ENCODE measurements at places on chromosomes 6 and 20. TPM values are rescaled to one million over a fixed set of nuclear protein-coding genes. Genes with fewer than 3 reads are reported as not detected.

MAP3K5 gene
- 139 TPM for total RNA-seq

GRCh38 chr6:114430534-114431124 is 87.8 kb upstream of the HS3ST5 start:
- H3K27ac ChIP-seq, result no peak overlapping the region
- H3K36me3 ChIP-seq, result no peaks in the 10 kb centered on the region
- DNase-seq, result no peak
- no peaks in the 10 kb centered on the region for H3K4me1 ChIP-seq
- no peak overlapping the region for H3K4me3 ChIP-seq
- no peaks in the 10 kb centered on the region for H3K27me3 ChIP-seq

GRCh38 chr6:82741325-82741995 is 324.2 kb downstream of the UBE3D start:
- H3K27me3 ChIP-seq, result no peaks in the 10 kb centered on the region
- no peaks in the 10 kb centered on the region for H3K4me1 ChIP-seq
- H3K27ac ChIP-seq, result no peak overlapping the region
- DNase-seq, result no peak
- no peaks in the 10 kb centered on the region for H3K36me3 ChIP-seq
- H3K4me3 ChIP-seq, result no peak overlapping the region

ABHD16B gene
- total RNA-seq, result not detected

DYNLT1 gene
- 72.4 TPM for total RNA-seq

HLA-DRB1 gene
- total RNA-seq, result 175 TPM

CFB gene
- total RNA-seq, result 57.7 TPM

DNA sequence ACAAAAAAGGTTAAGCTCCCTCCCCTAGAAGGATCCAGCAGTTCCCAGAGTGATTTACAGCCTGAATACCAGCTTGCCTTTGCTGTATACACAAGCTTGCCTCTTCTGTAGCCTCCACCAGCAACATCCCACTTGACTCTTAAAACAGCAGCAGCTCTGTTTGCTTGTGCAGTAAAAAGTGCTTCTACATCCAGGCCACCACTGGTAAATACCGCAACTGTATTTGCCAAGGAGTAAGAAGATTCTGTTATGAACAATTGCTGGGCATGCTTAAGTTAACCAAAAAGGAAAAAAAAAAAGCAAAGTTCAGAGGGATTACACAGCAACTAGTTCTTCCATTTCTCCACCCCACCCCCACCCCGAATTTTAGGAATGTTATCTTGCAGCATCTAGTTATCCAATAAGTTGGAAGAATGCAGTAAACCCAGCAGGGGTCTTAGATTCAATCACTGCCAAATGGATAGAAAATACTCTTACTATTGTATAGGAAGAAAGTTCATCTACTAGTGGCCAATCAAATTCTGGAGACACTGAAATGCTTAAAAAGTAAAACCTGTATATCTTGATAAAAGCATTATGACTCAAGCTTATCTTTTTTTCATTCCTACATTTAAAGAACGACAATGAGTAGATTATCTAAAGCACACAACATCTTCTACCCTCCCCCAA is 4.8 kb downstream of the SALL4 start:
- no peak overlapping the region for H3K27ac ChIP-seq
- H3K27me3 ChIP-seq, result peaks cover 35% of the 10 kb centered on the region
- H3K4me1 ChIP-seq, result peaks cover 11% of the 10 kb centered on the region
- DNase-seq, result no peak
- H3K36me3 ChIP-seq, result no peaks in the 10 kb centered on the region

DNA sequence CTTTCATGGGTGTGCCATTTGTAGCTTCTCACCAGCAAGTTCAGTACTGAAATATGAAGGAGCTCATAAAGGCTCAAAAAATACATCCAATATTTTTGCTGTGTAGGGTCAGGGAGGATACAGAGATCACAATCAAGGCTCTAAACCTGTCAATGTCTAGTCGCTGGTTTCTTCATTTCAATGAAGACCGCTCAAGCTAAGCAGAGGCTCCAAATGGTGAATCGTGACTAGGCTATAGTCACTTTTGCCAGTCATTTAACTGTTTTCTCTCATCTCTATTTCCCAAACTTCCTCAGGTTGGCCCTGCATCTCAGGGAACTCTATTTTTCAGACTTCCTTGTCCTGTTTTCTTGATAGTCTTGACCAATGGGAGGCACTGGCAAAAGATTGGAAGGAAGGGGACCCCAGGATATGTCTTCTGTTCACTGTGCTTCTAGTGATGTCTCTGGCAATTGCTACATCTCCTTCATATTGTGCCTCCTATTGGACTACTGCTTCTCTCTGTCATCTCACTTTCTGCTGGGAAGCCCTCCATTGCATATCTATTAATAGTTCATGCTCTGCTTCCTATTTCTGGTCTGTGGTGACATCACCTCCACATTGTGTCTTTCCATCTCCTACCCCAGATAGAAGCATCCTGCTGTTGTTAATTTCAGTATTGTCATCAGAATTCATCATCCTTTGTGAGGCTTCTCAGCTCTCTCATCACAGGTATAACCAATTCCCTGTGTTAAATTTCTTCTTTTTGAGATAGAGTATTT is 87.7 kb upstream of the FAM184A start:
- no peak overlapping the region for H3K27ac ChIP-seq
- H3K4me3 ChIP-seq, result no peak overlapping the region
- H3K4me1 ChIP-seq, result no peaks in the 10 kb centered on the region
- no peak for DNase-seq
- H3K36me3 ChIP-seq, result no peaks in the 10 kb centered on the region

KCNK17 gene
- not detected for total RNA-seq

CDH26 gene
- 0.55 TPM for total RNA-seq

DNA sequence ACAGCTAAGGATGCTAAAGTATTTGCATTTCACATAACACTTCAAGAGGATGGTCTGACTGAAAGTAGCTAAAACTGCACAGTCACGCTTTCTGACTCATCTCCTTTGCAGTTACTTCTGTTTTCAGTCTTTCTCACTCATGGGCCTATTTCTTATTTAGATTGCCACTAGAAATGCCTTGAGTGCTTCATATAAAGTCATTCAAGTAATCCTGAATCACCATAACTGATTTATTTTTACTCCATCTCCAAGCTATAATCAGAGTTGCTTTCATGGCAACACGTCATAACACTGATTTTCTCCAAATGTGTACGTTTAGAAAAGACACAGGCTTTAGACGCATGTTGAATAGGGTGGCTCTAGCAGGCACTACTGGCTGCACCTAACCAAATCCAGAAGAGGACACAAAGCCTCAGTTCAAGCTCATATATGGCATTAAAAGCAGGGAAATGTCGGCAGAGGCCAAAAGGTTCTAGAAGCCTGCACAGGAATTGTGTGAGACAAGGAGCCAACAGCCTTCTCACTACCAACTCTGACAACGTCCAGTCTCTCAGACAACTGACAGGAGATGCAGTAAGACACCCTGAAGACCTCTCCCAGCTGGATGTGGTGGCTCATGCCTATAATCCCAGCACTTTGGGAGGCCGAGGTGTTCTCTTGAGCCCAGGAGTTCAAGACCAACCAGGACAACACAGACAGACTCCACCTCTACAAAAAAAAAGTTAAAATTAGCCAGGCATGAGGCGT is 64.1 kb upstream of the BEND6 start:
- no peak overlapping the region for H3K4me3 ChIP-seq
- DNase-seq, result no peak
- no peaks in the 10 kb centered on the region for H3K4me1 ChIP-seq
- no peaks in the 10 kb centered on the region for H3K27me3 ChIP-seq

DNA sequence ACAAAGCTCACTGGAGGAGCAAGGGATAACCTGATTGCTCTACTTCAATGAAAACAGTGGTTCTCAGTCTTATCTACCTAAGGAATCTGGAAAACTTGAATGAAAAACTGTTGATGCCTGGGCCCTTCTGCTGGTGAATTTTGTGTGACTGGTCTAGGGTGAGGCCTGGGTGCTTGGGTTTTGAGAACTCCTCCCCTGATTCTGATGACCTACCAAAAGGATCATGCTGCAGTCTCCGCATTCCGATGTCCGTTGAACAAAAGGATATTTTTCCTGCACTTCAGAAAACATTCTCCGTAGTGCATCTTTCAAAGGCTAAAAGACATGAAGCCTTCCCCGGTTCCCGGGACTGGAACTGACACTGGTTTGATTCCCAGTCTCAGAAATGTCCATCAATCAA is 157.9 kb downstream of the SYNDIG1 start:
- no peak overlapping the region for H3K4me3 ChIP-seq
- H3K27me3 ChIP-seq, result no peaks in the 10 kb centered on the region
- H3K27ac ChIP-seq, result no peak overlapping the region
- no peak for DNase-seq
- no peaks in the 10 kb centered on the region for H3K4me1 ChIP-seq

POU3F2 gene
- total RNA-seq, result 0.07 TPM

DNA sequence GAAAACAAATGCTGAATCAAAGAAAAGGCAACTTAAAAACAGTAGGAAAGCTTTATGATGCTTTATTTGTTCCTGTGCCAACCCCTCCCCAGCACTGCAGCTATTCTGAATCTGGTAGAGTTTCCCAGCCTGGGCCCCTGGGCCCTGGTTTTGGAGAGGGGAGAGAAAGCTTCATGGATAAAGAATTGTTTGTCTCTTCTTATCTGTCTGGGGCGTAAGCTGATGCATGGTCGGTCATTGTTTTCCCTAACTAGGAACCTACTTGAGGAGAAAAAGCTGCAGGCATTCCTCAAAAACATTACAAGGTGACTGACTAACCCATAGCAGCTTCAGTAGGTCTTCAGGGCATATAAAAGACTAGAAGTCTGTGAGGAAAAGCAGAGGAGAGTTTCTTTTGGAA is 758.1 kb upstream of the EPHA7 start:
- no peak overlapping the region for H3K27ac ChIP-seq
- H3K4me1 ChIP-seq, result no peaks in the 10 kb centered on the region
- H3K4me3 ChIP-seq, result no peak overlapping the region
- DNase-seq, result no peak

GRCh38 chr6:16570221-16570553 is 191.1 kb downstream of the ATXN1 start:
- no peak overlapping the region for H3K4me3 ChIP-seq
- H3K27ac ChIP-seq, result no peak overlapping the region
- H3K4me1 ChIP-seq, result no peaks in the 10 kb centered on the region
- H3K36me3 ChIP-seq, result no peaks in the 10 kb centered on the region

DNA sequence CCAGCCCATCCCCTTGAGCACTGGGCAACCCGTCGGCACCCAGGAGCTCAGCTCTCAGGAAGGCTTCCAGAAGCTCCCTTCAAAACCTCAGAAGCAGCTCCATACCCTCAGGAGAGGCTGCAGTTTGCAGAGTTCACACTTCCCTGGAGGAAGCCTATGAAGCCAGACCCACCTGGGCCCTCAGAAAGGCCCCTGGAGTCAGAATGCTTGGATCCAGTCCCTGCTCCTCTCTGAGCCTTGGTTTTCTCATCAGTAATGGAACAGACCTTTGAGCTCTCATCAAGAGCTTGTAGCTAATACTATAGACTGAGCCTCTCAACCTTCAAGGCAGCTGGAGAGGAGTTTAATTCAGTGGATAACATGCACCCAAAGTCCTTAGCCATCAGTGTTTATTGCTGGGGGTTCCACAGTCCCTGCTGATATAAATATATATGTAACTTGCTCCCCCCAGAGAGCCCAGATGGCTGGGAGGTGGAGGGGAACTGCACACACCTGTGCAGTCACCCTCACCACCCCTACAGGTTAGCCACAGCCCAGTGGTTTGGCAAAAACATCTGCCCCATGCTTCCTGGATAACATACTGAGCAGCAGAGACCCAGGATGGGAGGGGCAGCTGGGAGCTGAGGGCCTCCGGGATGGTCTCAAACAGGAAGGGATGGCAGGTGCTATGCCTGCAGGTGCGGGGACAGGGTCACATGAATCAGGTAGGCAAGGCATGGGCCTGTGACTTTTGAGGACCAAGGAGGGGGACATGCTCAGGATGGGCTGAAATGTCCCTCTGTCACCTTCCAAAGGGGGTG is 120.1 kb downstream of the SNX5 start:
- no peak overlapping the region for H3K27ac ChIP-seq
- H3K4me1 ChIP-seq, result no peaks in the 10 kb centered on the region
- DNase-seq, result no peak
- no peaks in the 10 kb centered on the region for H3K27me3 ChIP-seq
- no peaks in the 10 kb centered on the region for H3K36me3 ChIP-seq
- no peak overlapping the region for H3K4me3 ChIP-seq

- DNase-seq, result no peak
- no peak overlapping the region for H3K27ac ChIP-seq
- H3K4me3 ChIP-seq, result no peak overlapping the region
- H3K4me1 ChIP-seq, result peaks cover 8% of the 10 kb centered on the region
These were observed 2.6 kb downstream of the ZNF165 start for GRCh38 chr6:28082939-28083338.

- DNase-seq, result no peak
- H3K27me3 ChIP-seq, result no peaks in the 10 kb centered on the region
- no peak overlapping the region for H3K27ac ChIP-seq
- H3K4me1 ChIP-seq, result peaks cover 25% of the 10 kb centered on the region
- no peak overlapping the region for H3K4me3 ChIP-seq
- no peaks in the 10 kb centered on the region for H3K36me3 ChIP-seq
These were observed 151.4 kb downstream of the CEBPB start for GRCh38 chr20:50341880-50342637.

OTOR gene
- not detected for total RNA-seq

TRIM31 gene
- not detected for total RNA-seq

DNA sequence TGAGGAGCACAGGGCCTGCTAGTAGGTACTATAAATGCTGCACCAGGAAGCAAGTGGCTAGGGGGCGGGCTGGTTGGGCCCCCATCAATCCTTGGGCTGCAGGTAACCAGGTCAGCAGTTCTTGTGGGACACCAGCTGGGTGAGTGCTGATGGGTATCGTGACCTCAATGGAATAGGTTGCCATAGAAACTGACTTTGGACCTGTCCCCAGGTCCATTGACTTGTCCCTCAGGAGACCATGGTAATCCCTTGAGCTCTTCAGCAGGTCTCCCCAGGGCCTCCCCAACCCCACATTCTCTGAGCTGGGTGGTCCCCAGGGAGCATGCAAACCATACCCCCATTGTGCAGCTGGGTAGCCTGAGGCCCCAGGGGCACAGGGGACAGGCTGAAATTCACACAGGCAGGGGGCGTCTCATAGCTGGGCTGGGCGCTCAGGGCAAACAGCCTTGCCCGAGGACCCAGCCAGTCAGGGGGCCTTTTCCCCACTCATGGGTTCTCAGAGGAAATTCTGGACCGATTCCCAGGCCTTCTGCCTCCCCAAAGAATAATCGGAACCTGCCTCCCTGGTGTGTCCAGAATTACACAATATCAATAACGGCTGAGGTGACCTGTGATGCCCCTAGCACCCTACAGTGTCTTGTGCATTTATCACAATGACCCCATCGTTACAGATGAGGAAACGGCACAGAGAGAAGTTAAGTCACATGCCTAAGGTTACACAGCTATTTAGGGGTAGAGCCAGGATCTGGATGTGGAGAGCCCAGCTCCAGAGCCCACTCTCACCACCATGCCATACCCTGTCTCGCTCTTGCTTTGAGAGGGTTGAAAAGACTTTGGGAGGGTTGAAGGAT is 35.9 kb downstream of the SRC start:
- peaks cover 57% of the 10 kb centered on the region for H3K4me1 ChIP-seq
- no peaks in the 10 kb centered on the region for H3K27me3 ChIP-seq
- H3K27ac ChIP-seq, result no peak overlapping the region
- H3K4me3 ChIP-seq, result no peak overlapping the region
- DNase-seq, result peak; percentile 21
- H3K36me3 ChIP-seq, result peaks cover 12% of the 10 kb centered on the region

BACH2 gene
- 1.3 TPM for total RNA-seq

- no peak overlapping the region for H3K27ac ChIP-seq
- H3K4me1 ChIP-seq, result no peaks in the 10 kb centered on the region
- H3K27me3 ChIP-seq, result peaks cover 4% of the 10 kb centered on the region
- DNase-seq, result no peak
These were observed 38.5 kb upstream of the VSX1 start for GRCh38 chr20:25120457-25120856.

TP53INP2 gene
- total RNA-seq, result 74.5 TPM
